ENCODE measurements at places on chromosomes 1 and 21.

DNA sequence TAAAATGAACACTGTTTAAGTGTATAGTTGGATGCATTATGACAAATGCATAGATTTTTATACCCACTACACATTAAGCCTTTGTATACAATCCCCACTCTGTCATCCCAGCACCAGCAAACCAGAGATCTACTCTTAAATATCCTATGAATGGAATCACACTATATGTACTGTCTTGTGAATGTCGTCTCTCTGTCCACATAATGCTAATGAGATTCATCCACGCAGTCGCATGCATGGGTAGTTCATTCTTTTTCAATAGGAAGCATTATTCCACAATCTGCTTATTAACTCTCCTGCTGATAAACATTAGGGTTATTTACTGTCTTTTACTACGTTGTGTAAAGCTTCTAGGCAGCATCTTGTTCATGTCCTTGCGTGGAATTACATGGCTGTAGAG is 892.3 kb downstream of the LTN1 start:
- no peak for DNase-seq

DNA sequence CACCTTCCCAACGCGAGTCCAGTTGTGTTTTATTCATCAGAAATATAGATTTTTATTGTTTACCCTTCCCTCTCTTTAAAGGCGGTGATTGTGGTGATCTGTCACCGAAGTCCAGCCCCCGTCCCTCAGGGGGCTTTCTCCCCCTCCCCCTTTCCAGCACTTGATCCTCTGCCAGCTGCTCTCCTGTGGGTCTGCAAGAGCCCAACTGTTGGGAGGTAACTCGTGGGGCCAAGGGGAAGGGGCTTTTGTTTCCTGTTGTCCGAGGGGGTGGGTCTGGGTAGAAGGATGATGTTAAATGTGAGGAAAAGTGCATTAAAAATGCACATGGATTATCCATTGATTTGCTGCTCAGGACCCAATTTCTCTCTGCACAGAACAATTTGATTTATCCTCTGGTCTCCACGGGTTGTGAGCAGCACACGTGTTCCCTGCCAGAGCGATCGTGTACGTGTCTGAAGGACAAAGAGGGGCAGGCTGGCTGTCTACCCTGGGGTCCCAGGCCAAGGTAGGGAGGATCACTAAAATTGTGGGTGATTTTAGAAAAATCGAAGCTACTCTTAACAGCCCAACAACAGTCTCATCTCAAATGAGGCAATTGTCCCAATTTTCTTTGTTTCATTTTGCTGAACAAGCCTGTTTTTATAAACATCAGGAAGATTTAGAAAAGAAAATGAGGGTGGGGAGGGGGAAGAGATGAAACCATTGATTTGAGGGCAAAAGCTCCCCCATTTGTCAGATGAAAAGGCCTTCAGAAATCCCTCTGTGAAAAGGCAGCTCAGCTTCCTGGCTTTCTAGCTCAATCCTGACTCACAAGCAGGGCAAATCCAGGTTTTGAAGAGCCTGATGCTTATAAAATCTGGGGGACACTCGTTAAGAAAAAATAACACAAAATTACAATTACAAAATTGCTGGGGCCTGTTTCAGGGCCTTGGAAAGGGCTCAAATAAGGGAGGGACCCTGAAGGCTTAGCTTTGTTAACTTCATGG is 176.2 kb downstream of the RHOU start:
- no peak for DNase-seq

DNA sequence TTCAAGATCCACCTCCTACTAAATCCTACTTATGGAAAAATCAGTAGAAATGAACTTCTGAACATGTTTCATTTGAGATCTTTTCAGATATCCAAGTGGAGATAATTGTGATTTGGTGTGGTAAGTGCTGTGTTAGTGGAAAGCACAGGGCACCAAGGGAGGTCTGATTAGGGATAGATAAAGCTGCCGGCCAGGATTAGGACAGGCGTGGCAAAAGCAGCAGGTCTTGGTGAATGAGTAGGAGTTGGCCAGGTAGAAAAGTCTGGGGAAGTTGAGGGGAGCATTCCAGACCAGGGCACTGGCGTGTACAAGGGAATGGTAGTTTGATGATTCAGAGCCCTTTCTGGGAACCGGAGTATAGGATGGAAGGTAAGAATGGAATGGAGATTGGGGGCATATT is 47.8 kb downstream of the AZIN2 start:
- no peak for DNase-seq

DNA sequence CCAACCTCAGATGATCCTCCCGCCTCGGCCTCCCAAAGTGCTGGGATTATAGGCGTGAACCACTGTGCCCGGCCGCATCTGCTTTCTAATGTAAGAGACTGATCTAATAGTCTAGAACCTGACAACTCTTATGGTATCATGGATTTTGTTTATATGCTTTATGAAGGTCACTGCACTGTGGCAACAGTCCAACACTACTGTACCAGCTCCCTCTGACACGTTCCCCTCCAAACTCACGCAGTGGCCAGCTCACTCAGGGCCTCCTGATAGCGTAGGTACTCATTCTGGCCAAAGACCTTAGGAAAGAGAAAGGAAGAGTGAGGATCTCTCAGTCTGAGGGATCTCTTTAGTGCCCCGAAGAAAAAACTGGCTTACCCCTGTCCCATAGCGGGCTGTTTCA is 6.0 kb upstream of the CFAP141 start:
- DNase-seq: no peak

- DNase-seq: no peak
Measured at GRCh38 chr1:221344693-221345092, 397.2 kb downstream of the DUSP10 start.

Data from left hindlimb (tissue), 1 donor.